Gastrocnemius medialis (tissue), 4 donors: ENCODE measurements at places on chromosomes 12 and 14. TPM values are rescaled to one million over a fixed set of nuclear protein-coding genes. Genes with fewer than 3 reads are reported as not detected.

NOS1 gene
- 39.9 TPM for total RNA-seq

EPYC gene
- total RNA-seq: not detected

PROX2 gene
- not detected for total RNA-seq

- no peak overlapping the region for H3K4me3 ChIP-seq
- no peaks in the 10 kb centered on the region for H3K36me3 ChIP-seq
- H3K27me3 ChIP-seq: no peaks in the 10 kb centered on the region
Observed at GRCh38 chr14:103016594-103016993, 40.8 kb downstream of the CDC42BPB start.

DNA sequence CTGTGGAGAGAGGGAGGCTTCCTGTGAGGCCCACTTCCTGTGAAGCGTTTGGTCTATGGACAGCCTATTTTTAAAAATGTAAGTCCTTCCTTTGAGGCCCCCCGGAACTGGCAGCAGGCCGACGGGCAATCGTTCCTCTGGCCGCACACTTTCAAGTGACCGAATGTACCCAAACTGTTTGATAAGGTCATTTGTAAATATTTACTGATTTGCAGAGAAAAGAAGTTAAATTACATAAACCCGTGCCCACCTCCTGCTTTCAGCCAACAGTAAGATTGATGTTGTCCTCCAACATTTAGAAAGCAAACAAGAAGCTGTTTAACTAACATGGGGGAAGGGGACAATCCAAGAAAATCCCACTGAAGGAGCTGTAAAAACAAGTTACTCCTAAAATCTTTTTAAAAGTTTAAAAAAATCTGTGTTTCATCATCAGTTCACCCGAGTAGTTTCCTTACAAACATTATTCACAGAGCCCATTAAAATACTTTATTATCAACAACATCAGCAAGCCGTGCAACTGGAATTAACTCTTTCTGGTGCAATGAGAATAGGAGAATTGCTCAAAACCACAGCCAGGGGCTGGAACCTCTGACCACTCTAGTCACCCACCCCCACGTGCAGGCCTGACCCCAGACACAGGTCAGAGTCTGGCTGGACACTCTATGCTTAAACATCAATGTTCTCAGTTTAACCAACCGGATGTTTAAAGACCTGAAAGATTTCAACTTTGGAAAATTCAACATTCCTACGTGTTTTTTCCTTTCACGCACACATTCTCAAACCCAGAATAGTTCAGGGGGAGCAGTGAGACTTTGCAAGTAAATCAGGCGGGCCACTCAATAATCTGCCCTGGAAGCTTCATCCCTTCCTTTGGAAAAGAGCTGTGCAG, 65.3 kb downstream of the FOXN3 start:
- peak overlapping the region; percentile 49 for H3K27ac ChIP-seq
- peaks cover 47% of the 10 kb centered on the region for H3K4me1 ChIP-seq
- H3K36me3 ChIP-seq: no peaks in the 10 kb centered on the region
- H3K4me3 ChIP-seq: no peak overlapping the region
- DNase-seq: no peak

GRCh38 chr12:88958153-88958552, 377.9 kb upstream of the KITLG start:
- no peak for DNase-seq
- no peak overlapping the region for H3K4me3 ChIP-seq
- H3K27me3 ChIP-seq: no peaks in the 10 kb centered on the region
- H3K4me1 ChIP-seq: peaks cover 7% of the 10 kb centered on the region
- H3K27ac ChIP-seq: no peak overlapping the region

- DNase-seq: no peak
- no peak overlapping the region for H3K27ac ChIP-seq
- H3K36me3 ChIP-seq: no peaks in the 10 kb centered on the region
- H3K4me3 ChIP-seq: no peak overlapping the region
Observed at GRCh38 chr12:32197421-32197820, 90.8 kb downstream of the BICD1 start.

GRCh38 chr14:24179961-24180796, 8.3 kb downstream of the REC8 start:
- H3K36me3 ChIP-seq: peaks cover 66% of the 10 kb centered on the region
- no peak overlapping the region for H3K4me3 ChIP-seq
- H3K4me1 ChIP-seq: peaks cover 9% of the 10 kb centered on the region
- DNase-seq: no peak
- H3K27ac ChIP-seq: peak overlapping the region; percentile 69
- H3K27me3 ChIP-seq: no peaks in the 10 kb centered on the region

DNA sequence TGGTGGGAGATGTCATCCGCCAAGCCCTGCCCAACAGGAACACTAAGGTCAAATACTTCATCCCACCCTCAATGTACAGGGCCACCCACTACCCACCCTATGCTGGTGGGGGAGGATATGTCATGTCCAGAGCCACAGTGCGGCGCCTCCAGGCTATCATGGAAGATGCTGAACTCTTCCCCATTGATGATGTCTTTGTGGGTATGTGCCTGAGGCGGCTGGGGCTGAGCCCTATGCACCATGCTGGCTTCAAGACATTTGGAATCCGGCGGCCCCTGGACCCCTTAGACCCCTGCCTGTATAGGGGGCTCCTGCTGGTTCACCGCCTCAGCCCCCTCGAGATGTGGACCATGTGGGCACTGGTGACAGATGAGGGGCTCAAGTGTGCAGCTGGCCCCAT, 3.5 kb downstream of the B3GNT4 start:
- no peaks in the 10 kb centered on the region for H3K4me1 ChIP-seq
- H3K4me3 ChIP-seq: no peak overlapping the region
- H3K27me3 ChIP-seq: peaks cover 36% of the 10 kb centered on the region
